ENCODE measurements at places on chromosomes 5 and 9. TPM values are rescaled to one million over a fixed set of nuclear protein-coding genes. Genes with fewer than 3 reads are reported as not detected.

OR2S2 gene
- total RNA-seq = not detected

INSL4 gene
- not detected for total RNA-seq

RAD50 gene
- total RNA-seq = 21.1 TPM

SH2D3C gene
- 0.19 TPM for total RNA-seq

ESM1 gene
- 338 TPM for total RNA-seq

ADAMTS19 gene
- under 0.01 TPM for total RNA-seq

PTGR1 gene
- 80.9 TPM for total RNA-seq

ZFP2 gene
- total RNA-seq = under 0.01 TPM

All from regular cardiac myocyte (primary cell).